HFFc6 (cell line): ENCODE measurements at places on chromosomes 4 and X. TPM values are rescaled to one million over a fixed set of nuclear protein-coding genes. Genes with fewer than 3 reads are reported as not detected.

CXCL3 gene
- total RNA-seq = 0.18 to 1.7 TPM (median 0.43 TPM) in 3 replicates

DNA sequence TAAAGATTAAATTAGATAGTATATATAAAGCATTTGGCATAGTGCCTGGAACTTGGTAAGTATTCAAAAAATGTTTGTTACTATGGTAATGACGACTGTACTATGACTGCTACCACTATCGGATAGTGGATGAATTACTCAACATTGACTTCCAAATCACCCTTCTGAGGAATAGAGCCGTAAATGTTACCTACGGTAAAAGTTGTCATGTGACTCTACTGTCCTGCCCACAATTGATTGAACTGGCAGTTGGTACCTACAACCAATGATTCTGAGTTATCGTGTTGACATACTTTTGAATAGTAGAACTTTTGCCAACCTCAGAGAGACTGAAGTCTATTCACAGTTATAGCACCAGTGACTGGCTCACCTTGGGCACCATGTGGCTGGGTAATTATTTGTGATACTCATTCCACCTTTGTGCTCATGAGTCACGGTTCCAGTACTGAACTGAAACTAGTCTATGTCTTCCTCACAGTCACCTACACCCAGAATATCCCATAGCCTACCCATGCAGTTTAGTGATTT lies 185.5 kb upstream of the PITX2 start:
- DNase-seq = peak; percentile 72
- H3K27me3 ChIP-seq = no peaks in the 10 kb centered on the region
- no peak overlapping the region for H3K4me3 ChIP-seq
- peaks cover 13% of the 10 kb centered on the region for H3K4me1 ChIP-seq
- no peaks in the 10 kb centered on the region for H3K36me3 ChIP-seq

GRCh38 chrX:48689208-48689920 lies 5.8 kb downstream of the WAS start:
- DNase-seq = no peak
- H3K4me1 ChIP-seq = no peaks in the 10 kb centered on the region
- peaks cover 17% of the 10 kb centered on the region for H3K27me3 ChIP-seq
- no peak overlapping the region for H3K4me3 ChIP-seq
- H3K36me3 ChIP-seq = no peaks in the 10 kb centered on the region

CT45A3 gene
- not detected in 3 replicates for total RNA-seq

DNA sequence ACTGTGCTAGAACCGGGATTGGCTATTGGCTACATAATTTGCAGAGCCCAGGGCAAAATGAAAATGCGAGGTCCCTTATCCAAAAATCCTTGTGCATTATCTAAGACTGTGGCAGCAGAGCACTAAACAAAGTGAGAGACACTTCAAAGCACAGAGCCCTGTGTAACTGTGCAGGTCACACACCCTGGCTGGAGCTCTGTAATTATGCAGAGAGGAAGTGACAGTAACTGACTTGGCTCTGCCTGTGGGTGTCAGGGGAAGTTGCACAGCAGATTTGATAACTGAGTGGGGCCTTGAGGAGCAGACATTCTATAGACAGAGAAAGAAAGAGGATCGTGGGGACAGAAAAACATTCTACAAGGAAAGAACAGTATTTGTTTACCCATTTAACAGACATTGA lies 173.5 kb upstream of the FMR1 start:
- H3K4me1 ChIP-seq = no peaks in the 10 kb centered on the region
- H3K27ac ChIP-seq = no peak overlapping the region
- no peaks in the 10 kb centered on the region for H3K27me3 ChIP-seq
- no peaks in the 10 kb centered on the region for H3K36me3 ChIP-seq
- no peak overlapping the region for H3K4me3 ChIP-seq
